Colonic mucosa (tissue), 4 donors: ENCODE measurements at places on chromosomes 1 and 21.

DNA sequence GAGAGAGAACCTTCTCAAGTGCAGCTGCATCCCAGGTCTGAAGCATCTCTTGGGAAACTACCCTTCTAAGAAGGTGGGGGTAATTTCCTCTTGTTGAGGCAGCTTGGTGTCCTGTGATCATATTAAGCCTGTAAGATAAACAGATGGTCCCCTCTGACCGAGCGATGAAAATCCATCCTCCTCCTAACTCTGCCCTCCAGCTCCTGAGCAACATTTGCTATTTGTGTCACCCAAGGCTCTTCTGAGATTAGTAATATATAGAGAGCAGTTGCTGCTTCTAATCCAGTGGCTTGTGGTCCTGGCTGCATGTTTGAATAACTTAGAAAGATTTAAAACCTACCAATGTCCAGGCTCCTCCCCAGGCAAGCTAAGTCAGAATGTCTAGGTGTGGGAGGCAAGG lies 123.7 kb downstream of the DISC1 start:
- no peak for DNase-seq

GRCh38 chr1:152189657-152190442 lies 30.8 kb upstream of the RPTN start:
- peak; percentile 54 for DNase-seq

DNA sequence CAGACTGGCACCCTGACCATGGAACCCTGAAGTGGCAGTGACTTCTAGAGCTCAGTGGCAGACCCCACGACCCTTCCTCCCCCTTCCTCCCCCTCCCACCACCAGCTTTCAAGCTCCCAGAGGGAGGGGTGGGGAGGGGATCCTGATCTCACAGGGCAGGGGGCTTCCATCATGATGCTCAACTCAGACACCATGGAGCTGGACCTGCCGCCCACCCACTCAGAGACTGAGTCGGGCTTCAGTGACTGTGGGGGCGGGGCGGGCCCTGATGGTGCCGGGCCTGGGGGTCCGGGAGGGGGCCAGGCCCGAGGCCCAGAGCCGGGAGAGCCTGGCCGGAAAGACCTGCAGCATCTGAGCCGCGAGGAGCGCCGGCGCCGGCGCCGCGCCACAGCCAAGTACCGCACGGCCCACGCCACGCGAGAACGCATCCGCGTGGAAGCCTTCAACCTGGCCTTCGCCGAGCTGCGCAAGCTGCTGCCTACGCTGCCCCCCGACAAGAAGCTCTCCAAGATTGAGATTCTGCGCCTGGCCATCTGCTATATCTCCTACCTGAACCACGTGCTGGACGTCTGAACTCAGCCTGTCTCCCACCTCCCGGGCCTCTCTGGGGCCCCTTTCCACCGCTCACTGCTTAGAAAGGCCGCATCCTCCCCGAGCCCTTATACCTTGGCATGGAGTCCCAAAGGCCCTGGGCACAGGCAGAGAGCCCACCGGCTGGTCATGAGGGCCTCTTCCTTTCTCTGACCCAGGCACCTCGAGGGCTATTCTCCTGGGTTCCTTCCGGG lies 3.9 kb downstream of the NHLH1 start:
- DNase-seq: no peak

- no peak for DNase-seq
These were observed 19.3 kb upstream of the ALDH4A1 start for GRCh38 chr1:18921516-18922251.

DNA sequence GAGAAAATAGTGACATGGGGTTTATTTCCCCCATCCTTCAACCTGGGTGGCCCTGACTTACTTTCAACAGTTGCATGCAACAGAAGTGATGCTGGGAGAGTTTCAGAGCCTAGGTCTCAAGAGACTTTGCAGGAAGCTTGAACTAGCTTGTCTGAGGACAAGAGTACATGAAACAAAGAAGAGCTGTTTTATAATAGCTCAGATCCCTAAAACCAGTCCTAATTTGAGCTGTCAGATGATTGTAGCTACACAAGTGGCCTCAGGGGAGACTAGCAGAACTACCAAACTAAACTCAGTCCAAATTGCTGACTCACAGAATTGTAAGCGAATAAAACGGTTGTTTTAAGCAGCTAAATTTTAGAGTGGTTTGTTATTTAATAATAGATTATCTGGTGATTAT lies 17.1 kb downstream of the RC3H1 start:
- DNase-seq: no peak

- no peak for DNase-seq
These were observed 24.7 kb downstream of the LYST start for GRCh38 chr1:235841938-235842545.

DNA sequence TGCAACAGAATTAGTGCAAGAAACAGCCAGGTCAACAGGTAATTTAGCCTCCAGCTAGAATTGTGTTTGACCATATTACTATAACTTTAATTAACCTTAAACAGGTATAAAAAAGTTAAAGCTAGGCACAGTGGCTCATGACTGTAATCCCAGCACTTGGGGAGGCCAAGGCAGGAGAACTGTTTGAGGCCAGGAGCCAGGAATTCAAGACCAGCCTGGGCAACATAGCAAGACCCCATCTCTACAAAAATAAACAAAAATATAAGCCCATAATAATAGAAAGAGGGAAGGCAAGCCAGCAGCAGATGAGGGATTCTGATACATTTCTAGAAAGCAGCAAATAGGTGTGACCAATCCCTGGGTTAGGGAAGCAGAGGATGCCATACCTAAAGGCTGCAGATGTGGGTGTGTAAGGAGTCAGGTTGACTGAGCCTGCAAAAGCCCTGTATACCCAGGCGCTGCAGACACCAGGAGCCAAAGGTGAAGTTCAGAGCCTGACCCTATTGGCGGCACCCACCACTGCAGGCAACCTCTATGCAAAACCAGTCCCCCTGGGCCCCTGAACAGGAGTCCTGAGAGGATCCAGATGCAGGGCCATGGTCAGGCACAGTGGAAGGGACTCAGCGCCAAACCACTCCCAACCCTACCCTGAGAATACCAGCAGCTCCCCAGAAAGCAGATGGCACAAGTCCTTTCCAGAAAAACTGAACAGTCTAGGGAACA lies 19.3 kb upstream of the LSS start:
- no peak for DNase-seq

DNA sequence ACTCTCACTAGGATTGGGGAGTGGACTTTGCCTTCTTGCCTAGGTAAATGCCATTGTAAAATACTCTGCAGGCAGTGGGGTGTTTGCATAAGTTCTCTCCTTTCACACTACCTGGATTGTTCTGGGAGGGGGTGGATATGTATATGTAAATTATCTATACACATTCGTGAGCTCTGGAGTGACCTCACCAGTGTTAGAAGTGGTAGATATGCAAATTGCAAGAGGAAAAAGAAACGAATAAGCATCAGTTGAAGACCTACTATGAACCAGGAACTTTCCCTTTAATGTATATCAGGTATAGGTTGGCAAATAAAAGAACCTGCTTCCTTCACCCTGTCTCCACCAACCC lies 1.5 kb upstream of the ARHGEF11 start:
- no peak for DNase-seq

GRCh38 chr1:155241069-155241679 lies 14.1 kb downstream of the ENTREP3 start:
- peak; percentile 90 for DNase-seq

GRCh38 chr1:71542155-71542554 lies 461.3 kb upstream of the ZRANB2 start:
- no peak for DNase-seq
